Stimulated activated CD8-positive, alpha-beta memory T cell treated with anti-CD3 and anti-CD28 coated beads, Interleukin-4, amount 100 ng/mL, for 4 hours (primary cell): ENCODE measurements at places on chromosomes 7 and 10.

GRCh38 chr10:50605269-50605950 is 18.3 kb downstream of the SGMS1 start:
- no peak for DNase-seq

DNA sequence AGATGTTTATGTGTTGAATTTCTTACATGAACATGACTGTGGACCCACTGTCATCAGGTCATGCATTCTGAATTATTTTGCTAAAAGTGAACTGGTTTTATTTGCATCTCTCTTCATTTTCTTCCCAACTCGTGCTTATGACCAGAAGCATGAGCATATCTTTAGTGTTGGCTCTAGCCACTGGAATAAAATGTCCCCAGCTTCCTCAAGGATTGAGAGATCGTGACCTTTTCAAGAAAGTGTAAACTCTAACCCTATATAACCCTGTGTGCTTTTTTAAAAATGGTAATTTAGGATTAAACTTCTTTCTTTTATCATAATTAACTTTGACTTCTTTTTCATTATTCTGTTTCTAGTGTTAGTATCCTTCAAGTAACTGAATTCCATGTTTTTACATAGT is 55.5 kb downstream of the VTI1A start:
- DNase-seq: no peak

DNA sequence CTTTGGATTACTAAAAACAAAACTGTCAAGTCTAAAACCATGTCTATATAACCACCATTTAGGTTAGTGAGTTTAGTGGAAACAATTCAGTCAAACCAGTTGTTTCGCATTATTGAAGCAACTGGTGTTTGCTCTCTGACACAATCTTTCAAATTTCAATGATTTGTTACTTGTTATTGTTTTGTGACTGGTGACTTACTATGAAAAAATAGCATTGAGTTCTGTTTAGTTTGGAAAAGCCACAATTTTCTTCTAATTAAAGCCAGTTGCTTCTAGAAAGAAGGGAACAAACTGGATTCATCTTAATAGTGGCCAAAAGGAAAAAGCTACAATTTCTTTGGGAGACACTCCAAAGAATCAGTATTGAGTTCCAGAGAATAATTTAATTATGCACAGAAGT is 30.4 kb downstream of the LAMB4 start:
- DNase-seq: no peak

GRCh38 chr7:18762189-18762588 is 266.6 kb downstream of the HDAC9 start:
- DNase-seq: no peak

DNA sequence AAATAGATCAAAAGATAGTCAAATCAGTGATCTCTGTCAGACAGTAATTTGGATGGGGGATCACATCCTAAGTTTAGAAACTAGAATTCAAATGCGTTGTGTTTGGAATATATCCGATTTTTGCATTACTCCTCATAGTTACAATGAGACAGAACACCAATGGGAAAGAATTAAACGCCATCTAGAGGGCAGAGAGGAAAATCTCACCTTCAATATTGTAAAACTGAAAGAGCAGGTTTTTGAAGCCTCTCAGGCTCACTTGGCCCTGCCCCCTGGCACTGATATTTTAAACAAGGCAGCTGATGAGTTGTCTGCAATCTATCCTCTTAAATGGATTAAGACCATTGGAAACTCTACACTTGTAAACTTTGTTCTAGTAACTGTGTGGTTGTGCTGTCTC is 17.7 kb downstream of the FRG2B start:
- no peak for DNase-seq

DNA sequence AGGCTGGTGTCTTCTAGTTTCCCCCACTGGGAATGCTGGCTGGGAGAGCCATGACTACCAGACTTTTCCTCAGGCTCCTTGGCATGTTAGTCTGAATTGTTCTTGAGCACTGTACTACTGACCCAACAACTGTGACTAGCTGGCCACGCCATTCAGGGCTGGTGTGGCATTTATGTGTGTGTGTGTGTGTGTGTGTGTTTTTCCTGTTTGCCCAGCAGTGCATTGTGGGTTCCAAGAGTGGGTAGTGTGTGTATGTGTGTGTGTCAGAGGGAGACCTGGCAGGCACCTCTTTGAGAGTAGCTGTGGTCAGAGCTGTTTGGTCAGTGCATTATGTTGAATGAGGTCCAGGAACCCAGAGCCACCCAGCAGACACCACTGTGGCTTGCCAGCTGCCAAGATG is 9.2 kb downstream of the PCBD1 start:
- DNase-seq: no peak

DNA sequence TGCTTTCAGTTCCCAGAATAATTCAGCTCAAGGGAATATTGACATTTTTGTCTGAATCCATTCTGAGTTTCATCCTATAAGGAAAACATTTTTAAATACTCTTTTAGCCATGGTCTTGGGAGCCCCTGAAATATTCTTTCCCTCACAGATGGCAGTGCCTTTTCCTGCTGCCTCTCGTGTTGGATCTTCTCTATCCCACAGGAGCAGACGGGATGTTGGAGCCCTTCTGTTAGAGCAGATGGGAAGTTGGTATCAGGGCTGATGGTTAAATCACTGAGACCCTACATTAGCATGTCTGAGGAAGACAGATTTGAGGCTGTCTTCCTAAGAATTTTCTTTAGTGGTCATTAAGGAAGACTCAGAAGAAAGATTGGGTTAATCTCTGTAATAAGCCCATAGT is 737.8 kb downstream of the LRMDA start:
- no peak for DNase-seq

DNA sequence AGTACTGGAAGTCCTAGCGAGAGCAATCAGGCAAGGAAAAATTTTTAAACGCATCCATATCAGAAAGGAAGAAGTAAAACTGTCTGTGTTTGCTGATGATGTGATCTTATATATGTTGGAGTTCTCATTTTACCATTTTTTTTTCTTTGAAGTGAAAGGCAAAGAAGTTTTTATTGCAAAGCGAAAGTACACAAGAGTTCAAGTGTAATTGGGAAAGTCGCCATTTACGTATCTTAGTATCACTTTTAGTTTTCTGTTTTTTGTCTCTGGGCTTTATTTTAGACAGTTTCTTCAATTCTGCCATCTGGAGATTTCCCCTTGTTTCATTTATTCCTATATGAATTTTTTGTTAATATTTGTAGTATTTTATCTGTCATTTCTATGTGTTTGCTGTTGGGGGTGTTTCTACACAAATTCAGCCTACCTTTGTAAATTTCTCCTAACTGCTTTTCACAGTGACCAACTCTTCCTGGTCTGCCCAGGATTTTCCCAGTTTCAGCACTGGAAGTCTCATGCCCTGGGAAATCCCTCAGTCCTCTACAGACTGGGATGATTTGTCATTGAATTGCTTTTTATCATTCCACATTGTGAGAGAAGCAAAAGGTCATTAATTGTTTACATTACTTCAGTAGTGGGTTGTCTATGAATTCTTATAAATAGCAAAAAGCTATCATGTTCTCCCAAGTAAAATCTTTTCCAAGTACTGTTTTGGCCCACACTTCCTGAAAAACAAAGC is 23.2 kb downstream of the BET1 start:
- no peak for DNase-seq

DNA sequence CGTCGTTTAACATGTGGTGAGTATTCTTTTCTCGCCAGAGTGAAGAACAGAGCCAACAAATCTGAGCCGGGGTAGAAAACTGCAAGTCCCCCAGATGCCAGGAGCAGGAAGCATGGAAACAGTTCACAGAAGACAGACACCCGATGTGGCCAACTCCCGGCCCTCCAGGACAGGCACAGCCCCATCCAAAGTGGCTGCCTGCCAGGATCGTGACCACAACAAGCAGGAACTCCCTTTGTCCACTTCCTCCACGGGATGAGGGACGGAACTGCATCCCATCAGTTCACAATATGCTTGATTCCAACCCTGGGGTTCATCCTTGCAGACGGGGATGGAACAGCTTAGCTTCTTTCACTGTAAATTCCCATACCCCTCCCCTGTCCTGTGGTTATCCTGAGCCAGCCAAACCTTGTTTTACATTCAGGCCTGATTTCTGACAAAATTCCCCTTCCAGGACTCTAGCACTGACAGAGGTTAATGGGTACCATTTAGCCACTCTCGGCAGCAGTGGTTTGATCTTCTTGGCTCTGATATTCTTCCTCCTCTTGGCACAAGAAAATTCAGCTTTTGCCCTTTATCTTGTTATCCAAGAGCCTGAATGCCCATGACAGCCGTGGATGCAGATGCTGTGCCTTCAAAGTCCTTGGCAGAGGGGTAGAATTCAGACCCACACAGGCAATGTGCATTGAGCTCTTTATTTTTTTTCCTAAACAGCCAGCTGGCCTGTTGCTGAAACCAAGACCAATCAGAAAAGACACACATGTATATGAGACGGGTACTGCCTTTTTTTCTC is 105.5 kb upstream of the FAM204A start:
- DNase-seq: no peak

DNA sequence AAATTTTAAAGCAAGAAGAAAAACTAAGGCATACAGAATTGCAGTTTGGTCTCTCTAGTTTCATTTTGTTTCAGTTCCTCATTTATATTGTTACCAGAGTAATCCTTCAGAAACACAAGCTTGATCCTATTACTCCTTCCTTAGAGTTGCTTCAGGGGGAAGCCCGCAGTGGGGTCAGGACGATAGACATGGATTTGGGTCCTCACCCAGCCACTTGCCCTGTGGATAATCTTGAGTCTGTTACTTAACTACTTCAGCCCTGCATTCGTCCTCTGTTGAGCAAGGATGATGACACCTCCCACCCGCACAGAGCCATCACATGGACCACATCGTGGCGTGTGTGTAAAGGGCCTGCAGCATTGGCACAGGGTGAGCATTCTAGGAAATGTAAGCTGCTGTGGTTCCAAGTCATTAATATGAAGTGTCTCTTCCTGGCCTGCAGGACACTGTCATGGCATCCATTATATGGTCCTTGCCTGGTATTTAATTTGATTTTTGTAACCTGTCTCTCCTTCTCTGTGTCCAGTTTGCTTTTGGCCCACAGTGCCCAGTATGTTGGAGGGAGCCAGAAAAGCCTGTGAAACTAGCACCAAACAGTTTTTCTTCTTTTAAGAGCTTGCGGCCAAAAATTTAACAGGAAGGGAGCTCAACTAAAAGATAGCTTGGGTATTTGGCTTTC is 111.2 kb downstream of the EEPD1 start:
- DNase-seq: no peak

- no peak for DNase-seq
Observed at GRCh38 chr7:102872460-102872859, 40.3 kb upstream of the LRRC17 start.

- no peak for DNase-seq
Observed at GRCh38 chr10:23047201-23048050, 48.0 kb upstream of the MSRB2 start.

DNA sequence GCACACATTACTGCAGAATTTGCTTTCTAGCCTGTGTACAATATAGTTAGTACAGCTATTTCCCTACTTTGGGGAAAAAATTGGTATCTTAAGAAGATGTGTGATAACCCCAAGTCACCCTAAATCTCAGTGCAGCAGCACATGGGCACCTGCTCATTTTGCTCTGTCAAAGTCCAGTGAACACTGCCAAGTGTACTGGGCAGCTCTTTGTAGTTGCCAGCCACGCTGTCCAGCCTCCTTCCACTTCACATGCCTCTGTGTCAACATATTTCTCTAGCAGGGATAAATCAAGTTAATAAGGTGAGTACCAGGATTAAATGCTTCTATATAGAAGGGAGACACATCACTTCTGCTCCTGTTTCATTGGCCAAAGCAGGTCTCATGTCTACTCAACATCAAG is 87.1 kb upstream of the CDC14C start:
- DNase-seq: no peak

GRCh38 chr7:96676919-96677318 is 32.7 kb downstream of the SEM1 start:
- DNase-seq: no peak

DNA sequence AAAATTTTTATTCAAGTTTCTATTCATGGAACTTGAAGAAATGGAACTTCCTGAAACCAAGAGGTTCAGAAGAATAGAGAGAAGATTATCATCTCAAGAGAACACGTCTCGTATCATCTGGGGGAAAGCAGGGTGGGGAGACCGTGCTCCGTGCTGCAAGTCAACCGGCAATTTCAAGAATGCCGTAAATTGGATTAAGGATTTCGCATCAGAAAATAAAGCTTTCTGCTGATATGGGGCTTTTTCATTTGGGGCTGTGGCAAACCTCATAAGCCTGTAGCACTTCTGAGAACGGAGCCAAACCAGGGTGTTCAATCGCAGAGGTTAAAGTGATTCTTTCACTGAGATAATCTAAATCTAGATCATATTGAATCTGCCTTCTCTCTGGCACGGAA is 150.1 kb upstream of the NPS start:
- DNase-seq: no peak

DNA sequence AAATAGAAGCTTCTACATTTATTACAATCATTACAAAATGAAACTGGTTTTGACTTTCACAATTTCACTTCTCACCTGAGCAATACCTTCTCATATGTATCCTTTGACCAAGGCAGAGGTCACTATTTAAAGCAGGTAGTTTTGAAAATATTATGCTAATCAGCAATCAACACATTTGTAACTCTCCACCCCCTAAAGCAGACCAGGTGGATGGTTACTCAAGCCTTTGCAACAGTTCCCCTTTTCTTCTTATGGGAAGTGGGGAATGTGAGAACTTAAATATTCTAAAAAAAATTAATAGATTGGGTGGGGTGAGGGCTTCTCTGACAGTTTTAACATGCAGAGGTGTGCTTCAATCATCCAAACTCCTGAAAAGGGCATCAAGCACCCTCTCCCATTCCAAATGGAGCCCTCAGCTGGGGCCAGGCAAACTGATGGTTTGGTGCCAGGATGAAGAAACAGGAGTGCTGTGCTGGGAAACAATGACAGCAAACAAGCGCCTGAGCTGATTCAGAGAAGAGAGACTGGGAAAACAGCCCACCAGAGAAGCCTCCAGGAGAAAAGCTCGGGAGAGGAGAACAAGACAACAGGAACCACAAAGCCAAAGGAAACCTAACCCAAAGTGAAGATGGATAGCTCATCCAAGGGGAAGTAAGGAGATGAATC is 17.1 kb downstream of the RAPGEF5 start:
- no peak for DNase-seq

DNA sequence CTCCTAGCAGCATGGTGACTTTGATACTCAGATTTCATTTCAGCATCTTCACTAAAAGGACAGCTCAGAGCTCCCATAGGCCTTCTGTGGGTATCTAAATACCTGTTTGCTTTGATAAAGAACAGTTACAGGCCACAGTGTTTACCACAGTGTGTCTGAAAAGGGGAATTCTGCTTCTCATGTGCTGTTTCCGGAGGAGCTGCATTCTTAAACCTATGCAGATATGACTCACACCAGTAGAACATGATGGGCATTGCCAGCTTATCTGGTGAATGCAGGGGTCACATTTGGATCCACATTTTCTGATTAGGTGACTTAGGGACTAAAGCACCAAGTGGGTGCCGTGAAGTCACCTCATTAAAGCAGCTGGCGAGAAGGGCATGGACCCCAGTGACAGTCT is 52.6 kb downstream of the TRRAP start:
- DNase-seq: no peak
